ENCODE measurements at places on chromosomes 5 and 9.
A peak's percentile ranks its signal among the peaks of the same experiment; 100 is the strongest.

DNA sequence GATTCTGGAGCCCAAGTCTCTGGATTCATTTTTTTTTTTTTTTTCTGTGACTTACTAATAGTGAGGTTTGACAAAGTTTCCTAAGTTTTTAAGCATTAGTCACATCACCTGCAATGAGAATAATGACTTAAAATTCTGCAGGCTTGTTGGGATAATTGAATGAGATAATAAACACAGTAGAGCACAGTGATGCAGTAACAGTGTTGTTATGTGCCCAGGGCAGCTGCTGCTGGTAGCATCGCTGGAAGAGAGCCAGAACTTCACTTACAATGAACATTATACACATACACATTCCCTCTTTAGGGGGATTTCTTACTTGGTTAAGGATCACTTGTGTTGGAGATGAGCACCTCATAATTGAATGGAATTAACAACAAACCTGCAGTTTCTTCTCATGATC, 78.9 kb downstream of the ALDH7A1 start:
- DNase-seq, result peak; percentile 65

DNA sequence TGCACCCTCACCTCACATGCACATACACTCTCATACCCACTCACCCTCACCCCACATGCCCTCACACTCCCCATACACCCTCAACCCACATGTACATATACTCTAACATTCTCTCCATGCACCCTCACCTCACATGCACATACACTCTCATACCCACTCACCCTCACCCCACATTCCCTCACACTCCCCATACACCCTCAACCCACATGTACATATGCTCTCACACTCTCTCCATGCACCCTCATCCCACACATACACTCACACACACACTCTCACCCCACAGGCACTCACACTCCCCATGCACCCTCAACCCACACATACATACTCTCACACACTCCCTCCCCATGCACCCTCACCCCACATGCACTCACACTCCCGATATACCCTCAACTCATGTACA, 550.2 kb upstream of the DAP start:
- DNase-seq, result no peak

DNA sequence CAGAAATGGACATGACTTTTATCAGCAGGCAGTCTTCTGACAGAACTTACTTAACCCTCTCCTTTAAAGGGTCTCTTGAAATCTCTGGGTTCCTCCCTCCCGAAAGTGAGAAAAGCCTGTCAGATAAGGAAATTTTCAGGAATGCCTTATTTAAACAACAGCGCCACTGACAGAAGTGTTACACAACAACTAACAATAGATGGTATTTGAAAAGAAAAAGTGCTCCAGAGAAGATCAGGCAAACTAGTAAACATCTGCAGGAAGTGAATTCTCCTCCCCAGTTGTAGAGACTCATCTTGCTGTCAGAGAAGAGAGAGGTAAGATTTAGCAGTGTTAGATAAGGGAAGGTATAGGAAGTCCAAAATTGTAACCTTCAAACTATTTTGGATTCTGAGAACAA, 107.2 kb upstream of the NFIL3 start:
- DNase-seq, result no peak

GRCh38 chr9:133106511-133107244, 14.4 kb downstream of the RALGDS start:
- DNase-seq, result no peak

- peak; percentile 69 for DNase-seq
Measured at GRCh38 chr5:149037817-149038216, 25.0 kb downstream of the SH3TC2 start.

DNA sequence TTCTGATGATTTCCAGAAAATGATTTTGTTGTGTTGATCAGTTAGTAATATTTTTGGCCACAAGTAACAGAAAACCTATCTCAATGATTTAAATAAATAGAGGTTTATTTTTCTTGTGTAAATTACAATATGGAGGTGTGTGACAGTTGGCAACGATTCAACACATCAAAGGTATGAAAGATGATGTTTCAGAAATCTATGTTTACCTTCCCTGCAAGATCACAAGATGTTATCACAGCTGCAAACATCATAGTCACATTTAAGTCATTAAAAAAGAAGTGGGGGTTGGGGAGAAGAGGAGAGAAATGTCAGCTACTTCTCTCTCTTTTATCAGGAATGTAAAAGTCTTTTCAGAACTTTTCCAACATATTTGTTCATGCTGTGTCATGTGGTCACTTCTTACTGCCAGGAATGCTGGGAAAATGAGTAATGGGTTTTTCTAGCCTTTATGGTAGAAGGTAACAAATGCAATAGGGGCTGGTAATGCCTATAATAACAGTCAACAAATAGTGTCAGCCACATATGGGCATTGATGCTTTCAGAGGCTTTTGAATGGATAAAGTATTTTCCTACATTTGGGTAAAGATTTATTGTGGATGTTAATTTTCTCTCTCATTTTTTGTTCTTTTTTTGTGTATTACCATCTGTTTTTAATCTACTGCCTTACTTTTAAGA, 742.7 kb downstream of the TLE1 start:
- DNase-seq, result no peak

DNA sequence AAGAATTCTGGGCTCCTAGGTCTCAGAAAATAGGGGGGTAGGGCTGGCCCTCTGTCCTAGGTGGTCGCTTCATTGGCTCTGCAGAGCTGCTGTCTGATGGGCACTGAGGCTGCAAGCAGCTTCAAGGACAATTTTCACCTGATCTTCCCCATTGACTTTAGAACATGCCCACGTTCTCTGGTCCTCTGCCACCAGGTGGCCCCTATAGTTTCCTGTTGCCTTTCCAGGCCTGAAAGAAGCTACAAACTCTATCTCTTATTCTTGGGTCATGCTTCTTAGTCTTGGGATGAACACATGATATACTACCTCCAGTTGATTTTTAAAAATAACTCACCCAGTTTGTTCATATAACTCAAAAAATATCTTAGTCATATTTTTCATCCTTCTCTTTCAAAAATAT, 26.3 kb downstream of the SPZ1 start:
- peak; percentile 22 for DNase-seq

DNA sequence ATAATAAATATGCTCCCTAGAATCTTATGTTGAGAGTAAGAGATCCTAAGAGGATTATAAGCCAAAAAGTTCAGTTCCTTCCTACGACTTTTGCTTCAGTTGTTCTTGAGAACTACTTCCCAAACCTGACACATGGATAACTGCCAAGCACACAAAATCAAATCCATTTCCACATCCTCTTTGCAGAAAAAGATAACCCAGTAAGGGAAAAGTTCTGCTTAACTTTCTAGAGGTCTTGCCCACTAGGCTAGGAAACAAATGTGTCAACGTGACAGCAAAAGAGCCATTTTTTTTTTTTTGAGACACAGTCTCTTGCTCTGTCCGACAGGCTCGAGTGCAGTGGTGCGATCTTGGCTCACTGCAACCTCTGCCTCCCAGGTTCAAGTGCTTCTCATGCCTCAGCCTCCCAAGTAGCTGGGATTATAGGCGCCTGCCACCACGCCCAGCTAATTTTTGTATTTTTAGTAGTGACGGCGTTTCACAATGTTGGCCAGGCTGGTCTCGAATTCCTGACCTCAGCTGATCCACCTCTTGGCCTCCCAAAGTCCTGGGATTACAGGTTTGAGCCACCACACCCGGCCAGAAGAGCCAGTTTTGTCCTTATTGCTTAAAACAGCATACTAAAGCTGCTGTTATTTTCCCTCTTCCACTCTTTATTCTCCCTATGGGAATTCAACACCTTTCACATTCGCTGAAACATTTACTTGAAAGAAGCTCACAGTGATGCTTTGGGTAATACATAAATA, 24.2 kb downstream of the CSNK1A1 start:
- no peak for DNase-seq

Measured in RPMI7951 (cell line).